Activated T-cell treated with anti-CD3 and anti-CD28 coated beads for 24 hours (primary cell): ENCODE measurements at places on chromosomes 2 and 18.

DNA sequence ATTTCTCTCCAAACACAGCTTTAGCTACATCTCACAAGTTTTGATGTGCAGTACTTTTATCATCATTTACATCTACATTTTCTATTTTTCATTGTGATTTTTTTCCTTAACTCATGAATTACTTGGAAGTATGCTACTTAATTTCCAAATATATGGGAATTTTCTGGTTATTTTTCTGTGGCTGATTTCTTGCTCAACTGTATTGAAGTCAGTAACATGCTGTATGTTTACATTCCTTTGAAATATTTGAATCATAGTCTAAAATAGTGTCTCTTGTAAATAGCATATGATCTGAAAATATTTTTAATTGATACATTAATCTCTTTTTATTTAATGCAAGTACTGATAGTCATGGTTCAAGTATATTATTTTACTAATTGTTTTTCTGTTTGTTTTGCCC lies 26.0 kb upstream of the GALNT5 start:
- no peak for DNase-seq

GRCh38 chr2:151782378-151783132 lies 45.7 kb downstream of the ARL5A start:
- DNase-seq, result no peak

DNA sequence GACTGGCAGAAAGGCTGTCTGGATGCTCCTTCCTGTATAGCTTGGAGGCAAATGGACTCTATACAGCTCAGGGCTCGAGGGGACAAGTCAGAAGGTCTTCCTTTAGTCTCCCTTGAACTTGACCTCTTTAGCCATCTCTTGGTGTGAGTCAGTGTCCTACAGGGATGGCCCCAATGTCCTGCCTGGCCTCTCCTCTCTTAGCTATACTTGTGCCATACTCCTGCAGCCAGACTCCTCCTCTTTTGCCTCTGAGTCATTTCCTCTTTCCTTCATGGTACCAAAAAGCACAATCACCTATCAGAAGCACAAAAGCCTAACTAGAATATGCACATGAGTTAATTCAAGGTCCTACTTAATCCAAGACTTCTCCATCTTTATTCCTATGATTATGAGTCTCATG lies 112.7 kb downstream of the XRCC5 start:
- no peak for DNase-seq

DNA sequence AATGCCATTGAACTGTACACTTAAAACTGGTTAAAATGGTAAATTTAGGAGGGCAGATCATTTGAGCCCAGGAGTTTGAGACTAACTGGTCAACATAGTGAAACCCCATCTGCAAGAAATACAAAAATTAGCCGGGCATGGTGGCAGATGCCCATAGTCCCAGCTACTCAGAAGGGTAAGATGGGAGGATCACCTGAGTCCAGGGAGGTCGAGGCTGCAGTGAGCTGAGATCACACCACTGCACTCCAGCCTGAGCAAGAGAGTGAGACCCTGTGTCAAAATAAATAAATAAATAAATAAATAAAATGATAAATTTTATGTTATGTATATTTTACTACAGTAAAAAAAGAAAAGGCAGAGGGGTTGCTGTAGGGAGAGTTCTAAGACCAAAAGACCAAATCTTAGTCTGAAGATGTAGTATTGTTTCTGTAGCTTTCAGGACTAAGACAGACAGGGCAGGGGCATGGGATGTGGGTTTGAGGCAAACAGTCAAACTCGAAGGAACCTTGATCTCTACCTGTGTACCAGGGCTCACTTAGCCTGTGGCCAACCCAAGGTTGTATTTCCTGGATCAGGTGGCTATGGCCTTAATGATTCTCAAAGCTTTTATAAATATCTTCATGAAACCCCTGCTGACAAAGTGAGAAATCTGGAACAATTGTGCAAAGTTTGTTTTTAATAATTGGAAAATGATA lies 316.7 kb downstream of the CYRIA start:
- no peak for DNase-seq

DNA sequence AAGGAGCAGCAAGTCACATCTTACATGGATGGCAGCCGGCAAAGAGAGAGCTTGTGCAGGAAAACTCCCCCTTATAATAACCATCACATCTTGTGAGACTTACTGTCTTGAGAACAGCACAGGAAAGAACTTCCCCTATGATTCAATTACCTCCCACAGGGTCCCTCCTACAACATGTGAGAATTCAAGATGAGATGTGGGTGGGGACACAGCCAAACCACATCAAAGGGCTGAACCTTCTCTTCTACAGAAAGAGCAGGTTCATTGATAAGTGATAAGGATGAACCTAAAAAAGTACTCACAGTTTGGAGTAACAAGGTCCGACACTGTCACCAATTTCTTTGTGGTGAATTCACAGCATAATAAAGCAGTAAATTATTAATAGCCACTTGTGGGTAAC lies 422.2 kb upstream of the FSIP2 start:
- no peak for DNase-seq

DNA sequence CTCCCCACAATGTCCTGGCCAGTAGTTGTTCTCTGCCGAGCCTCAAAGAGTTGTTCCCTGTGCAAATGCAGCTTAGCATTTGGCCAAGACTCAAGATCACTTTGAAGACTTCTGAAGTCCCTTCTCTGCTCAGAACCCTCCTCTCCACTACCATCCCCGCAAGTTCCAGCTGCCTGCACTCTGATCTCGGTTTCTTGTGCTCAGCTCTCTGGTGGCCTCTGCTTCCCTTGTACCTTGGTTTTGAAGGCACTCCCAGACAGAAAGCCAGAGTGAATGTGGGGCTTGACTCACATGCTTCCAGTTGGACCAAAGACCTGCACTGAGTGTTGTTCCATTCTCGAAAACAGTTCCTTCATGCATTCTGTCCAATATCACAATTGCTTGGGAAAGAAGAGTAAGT lies 28.6 kb downstream of the CRACDL start:
- DNase-seq, result no peak

GRCh38 chr2:172079416-172079815 lies 5.9 kb upstream of the DLX1 start:
- no peak for DNase-seq

GRCh38 chr2:107525406-107525805 lies 301.3 kb upstream of the RGPD4 start:
- no peak for DNase-seq

GRCh38 chr2:86455181-86455580 lies 14.0 kb downstream of the KDM3A start:
- no peak for DNase-seq

GRCh38 chr2:175003875-175004729 lies 1.1 kb downstream of the CHN1 start:
- no peak for DNase-seq

DNA sequence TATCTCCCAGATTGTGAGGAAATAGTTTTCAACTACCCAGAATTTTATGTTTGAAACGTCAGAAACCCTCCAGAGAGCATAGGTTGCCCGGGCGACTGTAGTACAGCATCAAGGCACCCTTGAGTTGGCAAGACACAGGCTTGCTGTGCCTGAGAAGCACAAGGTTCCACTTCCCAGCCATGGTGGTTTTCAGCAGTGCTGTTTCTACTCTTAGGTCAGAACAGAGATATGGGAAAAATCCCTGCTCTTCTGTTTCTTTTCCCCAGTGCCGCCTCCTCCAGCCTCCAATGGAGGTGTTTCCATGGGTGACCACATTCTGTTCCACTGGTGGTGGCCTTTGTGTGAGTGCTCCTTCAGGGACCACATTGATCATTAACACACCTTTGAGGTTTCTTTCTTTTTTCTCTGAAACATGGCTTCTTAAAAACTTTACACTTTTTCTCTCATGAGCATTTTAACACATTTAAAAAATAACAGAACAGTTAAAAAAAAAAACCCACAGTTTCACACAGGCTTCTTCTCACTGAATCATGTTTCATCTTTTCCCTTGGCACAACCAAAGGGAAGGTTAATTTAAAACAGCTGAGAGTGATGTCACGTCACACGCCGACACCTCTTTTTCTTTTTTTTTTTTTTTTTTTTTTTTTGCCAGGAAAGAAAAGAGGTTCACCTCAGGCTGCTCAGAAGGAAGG lies 229.3 kb upstream of the HDAC4 start:
- DNase-seq, result no peak

GRCh38 chr2:133405252-133405651 lies 163.0 kb downstream of the NCKAP5 start:
- DNase-seq, result no peak

- DNase-seq, result no peak
These were observed 29.8 kb upstream of the ACTG2 start for GRCh38 chr2:73862987-73863386.

DNA sequence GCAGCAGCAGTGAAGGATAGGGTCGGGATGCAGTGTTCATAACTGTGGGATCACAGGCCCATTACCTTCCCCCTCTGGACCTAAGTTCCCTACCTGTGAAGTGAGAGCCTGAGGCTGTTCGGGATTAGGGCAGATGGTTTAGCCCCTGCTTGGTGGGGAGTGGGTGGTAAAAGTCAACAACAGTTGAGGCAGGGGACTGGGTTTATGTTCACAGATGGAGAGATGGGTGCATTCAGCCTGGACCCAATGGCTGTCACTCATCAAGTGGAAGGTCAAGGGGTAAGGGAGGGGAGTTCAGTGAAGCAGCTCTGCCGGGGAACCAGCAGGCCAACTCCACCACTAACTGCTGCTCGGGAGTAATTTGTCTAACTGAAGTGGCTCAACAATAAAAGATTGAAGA lies 180.4 kb downstream of the FAM210A start:
- DNase-seq, result no peak

- DNase-seq, result no peak
These were observed 130.6 kb upstream of the MC4R start for GRCh38 chr18:60503199-60503598.

DNA sequence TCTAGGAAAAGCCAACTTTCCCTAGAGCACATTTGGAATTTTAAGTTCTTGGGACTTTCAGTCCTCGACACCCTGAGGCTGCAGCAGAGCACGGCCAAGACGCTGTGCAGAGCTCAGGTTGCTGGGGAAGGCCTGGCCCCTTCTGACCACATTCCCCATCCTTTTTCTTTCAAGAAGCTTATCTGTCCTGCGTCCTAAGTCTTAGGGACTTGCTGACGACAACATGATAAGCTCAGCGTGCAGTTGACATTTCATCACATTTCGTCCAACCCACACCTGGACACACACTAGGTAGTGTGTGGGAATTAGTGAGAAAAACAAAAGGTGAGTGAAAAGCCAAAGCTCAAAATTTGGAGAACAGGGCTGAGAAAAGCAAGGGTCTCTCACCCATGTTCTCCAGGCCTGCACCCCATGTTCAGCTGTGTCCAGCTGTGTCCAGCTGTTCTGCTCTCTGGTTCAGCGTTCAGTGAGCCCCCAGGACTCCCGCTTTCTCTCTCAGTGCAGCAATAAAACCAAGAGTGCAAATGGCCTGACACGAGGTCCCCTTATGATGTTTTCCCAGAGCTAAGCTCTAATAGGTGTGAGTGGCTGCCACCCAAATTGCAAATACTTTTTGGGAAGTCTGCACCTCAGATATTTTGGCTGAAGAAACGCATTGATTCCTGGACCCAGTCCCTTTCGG lies 101.9 kb downstream of the RGPD3 start:
- DNase-seq, result no peak

DNA sequence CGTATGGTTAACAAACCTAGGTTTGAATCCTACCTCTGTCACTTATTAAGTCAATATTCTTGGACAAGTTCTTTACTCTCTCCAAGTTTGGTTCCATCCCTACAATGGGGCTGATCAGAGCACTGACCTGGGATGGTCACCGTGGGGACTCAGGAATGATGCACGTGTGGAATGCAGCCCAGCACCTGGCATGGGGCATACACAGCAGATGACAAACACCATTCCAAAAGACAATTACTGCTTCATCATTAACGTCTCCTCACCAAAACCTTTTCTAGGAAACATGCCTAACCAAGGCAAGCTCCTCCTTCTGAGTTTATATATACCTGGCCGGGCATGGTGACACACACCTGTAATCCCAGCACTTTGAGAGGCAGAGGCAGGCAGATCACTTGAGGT lies 532.9 kb upstream of the ID2 start:
- no peak for DNase-seq

- no peak for DNase-seq
These were observed 53.0 kb downstream of the KCNG2 start for GRCh38 chr18:79850731-79851130.

GRCh38 chr2:69933254-69933828 lies 18.4 kb downstream of the MXD1 start:
- no peak for DNase-seq
